ENCODE measurements at places on chromosomes 16 and 17. TPM values are rescaled to one million over a fixed set of nuclear protein-coding genes. Genes with fewer than 3 reads are reported as not detected.

DNA sequence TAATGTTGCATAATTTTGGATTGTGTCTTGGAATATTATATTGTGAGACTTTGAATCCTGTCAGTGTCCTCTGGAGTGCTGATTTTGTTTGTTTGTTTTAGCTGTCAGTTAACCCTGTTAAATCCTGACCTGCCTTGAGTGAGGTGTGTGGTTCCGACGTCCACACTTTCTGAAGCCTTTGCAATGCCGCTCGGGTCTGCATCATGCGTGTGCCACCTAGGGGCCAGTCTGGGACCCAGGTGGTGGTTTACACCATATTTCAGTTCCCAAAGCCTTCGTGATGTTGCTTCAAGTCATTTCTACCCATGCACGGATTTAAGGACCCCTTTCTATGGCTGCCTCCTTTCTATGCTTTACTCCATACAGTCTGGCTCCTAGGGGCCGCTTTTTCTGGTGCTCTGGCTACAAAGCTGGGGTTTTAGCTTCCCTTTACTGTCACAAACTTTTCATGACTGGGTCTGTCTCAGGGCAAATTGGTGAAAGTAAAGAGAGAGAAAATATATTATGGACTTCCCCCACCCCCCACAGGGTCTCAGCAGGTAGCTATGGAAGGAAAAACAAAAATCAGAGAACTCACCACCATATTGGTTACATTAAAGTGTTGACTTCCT is 11.4 kb upstream of the OR4D1 start:
- DNase-seq: no peak
- no peak overlapping the region for H3K27ac ChIP-seq
- H3K27me3 ChIP-seq: no peaks in the 10 kb centered on the region
- H3K4me3 ChIP-seq: no peak overlapping the region
- H3K4me1 ChIP-seq: no peaks in the 10 kb centered on the region

The UBB gene
- total RNA-seq: 520 TPM

The KRTAP16-1 gene
- not detected for total RNA-seq

GRCh38 chr16:19835968-19836421 is 48.7 kb downstream of the GPRC5B start:
- H3K4me3 ChIP-seq: no peak overlapping the region
- H3K27ac ChIP-seq: no peak overlapping the region
- no peak for DNase-seq
- H3K4me1 ChIP-seq: peaks cover 4% of the 10 kb centered on the region
- no peaks in the 10 kb centered on the region for H3K27me3 ChIP-seq

GRCh38 chr16:85965125-85965524 is 66.2 kb downstream of the IRF8 start:
- H3K27ac ChIP-seq: no peak overlapping the region
- H3K27me3 ChIP-seq: no peaks in the 10 kb centered on the region

All from thoracic aorta (tissue), 2 donors.